ENCODE measurements at places on chromosomes 1 and 21.

DNA sequence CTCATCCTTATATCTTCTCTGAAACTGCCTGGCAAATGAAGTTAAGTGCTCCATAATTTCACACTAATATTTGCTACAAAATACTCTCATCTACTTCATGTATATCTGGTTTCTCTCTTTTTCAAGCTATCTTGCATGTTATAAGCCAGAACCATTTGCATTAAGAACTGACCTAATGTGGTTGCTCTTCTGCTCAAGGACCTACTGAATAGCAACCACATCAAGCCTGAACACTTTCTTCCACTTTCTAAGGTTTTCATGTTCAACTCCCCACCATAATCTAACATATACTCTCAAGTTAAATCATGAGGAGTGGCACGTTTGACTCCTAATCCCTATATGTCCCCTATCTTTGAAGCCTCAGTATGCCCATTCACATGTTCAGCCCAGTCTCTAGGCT lies 27.2 kb downstream of the RGS1 start:
- no peaks in the 10 kb centered on the region for H3K27me3 ChIP-seq
- DNase-seq: no peak
- H3K36me3 ChIP-seq: no peaks in the 10 kb centered on the region
- H3K4me3 ChIP-seq: no peak overlapping the region
- H3K27ac ChIP-seq: no peak overlapping the region
- peaks cover 25% of the 10 kb centered on the region for H3K4me1 ChIP-seq

- peaks cover 11% of the 10 kb centered on the region for H3K4me1 ChIP-seq
- no peak overlapping the region for H3K4me3 ChIP-seq
Measured at GRCh38 chr1:41330588-41331545, 30.4 kb upstream of the FOXO6 start.

DNA sequence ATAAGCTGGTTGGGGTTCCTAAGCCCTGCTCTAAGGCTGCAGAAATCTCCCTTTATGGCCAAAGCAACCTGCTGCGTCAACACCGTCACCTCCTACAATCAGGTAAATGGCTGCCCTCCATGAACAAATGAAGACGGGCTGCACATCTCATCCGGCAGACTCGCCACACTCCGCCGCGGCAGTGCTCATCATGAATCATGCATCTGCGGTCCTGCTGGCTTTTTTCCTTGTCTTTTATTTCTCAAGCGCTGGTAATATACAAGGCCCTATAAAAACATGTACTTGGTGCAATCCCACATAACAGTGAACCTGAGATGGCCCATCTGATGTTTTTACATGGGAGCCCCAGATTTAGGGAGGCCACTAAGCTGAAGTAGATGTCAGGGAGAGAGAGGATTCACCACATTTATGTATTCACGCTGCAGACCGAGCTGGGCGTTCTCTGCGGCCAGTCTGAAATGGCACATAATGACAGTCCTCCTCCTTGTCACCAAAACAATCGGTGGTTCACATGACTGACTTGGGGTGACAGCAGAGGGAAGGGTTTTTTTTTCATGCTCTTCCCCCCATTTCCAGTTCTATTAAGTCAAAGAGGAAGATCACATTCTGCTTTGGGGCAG lies 91.6 kb downstream of the KAZN start:
- no peaks in the 10 kb centered on the region for H3K27me3 ChIP-seq
- DNase-seq: no peak
- no peak overlapping the region for H3K27ac ChIP-seq
- H3K4me1 ChIP-seq: no peaks in the 10 kb centered on the region
- H3K36me3 ChIP-seq: no peaks in the 10 kb centered on the region

DNA sequence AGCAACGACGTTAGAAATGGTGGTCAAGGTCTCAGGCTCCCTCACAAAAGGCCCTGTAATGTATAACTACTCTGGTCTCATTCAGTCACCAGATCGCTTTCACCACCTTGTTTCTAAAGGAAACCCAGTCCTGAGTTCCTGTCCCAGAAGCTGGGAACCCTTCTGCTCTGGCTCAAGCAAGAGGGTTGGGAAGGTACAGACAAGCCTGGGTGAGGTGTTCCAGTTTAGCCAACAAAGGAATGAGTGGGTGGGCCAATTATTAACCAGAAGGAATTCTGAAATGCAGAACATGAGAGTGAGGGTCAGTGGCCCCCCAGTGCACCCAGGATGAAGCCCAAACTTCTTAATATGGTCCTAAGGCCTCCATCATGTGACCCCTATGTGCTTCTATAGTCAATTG lies 17.5 kb downstream of the TRABD2B start:
- DNase-seq: no peak
- peaks cover 31% of the 10 kb centered on the region for H3K27me3 ChIP-seq
- peaks cover 4% of the 10 kb centered on the region for H3K4me1 ChIP-seq

DNA sequence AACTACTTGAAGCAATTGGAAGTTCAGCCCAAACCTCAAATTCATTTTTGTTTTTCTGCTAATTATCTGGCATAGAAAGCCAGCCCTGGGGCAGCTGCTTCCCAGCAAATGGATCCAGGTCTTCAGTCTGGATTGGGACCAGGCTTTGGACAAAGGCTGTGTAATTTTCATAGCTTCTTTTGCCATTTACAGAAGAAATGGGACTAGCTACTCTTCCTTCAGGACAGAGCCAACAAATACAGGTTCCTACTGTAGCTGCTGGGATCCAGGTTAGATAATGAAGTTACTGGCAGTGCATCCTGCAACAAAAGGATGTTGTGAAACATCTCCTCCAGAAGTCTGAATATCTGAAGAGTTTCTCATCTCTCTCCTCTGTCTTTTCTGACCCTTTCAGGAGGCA lies 171.5 kb upstream of the CAMK1G start:
- H3K4me3 ChIP-seq: no peak overlapping the region
- no peaks in the 10 kb centered on the region for H3K36me3 ChIP-seq
- DNase-seq: no peak
- no peaks in the 10 kb centered on the region for H3K4me1 ChIP-seq
- H3K27ac ChIP-seq: no peak overlapping the region

GRCh38 chr1:68478662-68479061 lies 18.2 kb downstream of the DEPDC1 start:
- no peaks in the 10 kb centered on the region for H3K27me3 ChIP-seq
- no peak for DNase-seq
- H3K27ac ChIP-seq: no peak overlapping the region
- no peaks in the 10 kb centered on the region for H3K4me1 ChIP-seq
- H3K4me3 ChIP-seq: no peak overlapping the region
- H3K36me3 ChIP-seq: no peaks in the 10 kb centered on the region

- no peaks in the 10 kb centered on the region for H3K36me3 ChIP-seq
- peak overlapping the region; percentile 23 for H3K27ac ChIP-seq
- DNase-seq: no peak
- peaks cover 48% of the 10 kb centered on the region for H3K4me1 ChIP-seq
- H3K4me3 ChIP-seq: no peak overlapping the region
- H3K27me3 ChIP-seq: no peaks in the 10 kb centered on the region
Measured at GRCh38 chr1:107942814-107943213, 22.2 kb downstream of the VAV3 start.

- H3K27me3 ChIP-seq: no peaks in the 10 kb centered on the region
- peaks cover 2% of the 10 kb centered on the region for H3K36me3 ChIP-seq
- H3K4me3 ChIP-seq: no peak overlapping the region
- H3K27ac ChIP-seq: no peak overlapping the region
- no peak for DNase-seq
Measured at GRCh38 chr1:11946647-11947046, 12.1 kb downstream of the PLOD1 start.

DNA sequence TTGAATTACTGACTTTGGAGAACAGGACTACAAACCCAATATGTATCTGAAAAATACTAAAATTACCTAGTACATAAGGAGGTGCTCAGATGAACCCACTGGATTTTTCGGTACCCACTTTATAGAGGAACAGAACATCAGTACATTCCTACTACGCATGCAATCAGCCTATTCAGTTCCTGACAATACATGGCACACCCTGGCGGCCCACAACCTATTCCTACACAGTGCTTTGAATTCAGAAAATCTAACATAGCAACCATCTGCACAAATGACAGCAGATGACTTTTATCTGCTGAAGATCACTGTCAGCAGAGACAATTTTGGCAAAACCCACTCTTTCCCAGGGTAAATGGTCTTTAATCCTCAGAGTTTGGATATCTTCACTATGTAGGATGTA lies 257.1 kb upstream of the GREM2 start:
- H3K4me3 ChIP-seq: no peak overlapping the region
- DNase-seq: no peak
- no peaks in the 10 kb centered on the region for H3K27me3 ChIP-seq
- H3K36me3 ChIP-seq: no peaks in the 10 kb centered on the region

- no peak overlapping the region for H3K4me3 ChIP-seq
- H3K36me3 ChIP-seq: no peaks in the 10 kb centered on the region
- H3K27ac ChIP-seq: no peak overlapping the region
- DNase-seq: no peak
Measured at GRCh38 chr1:209403921-209404320, 179.6 kb upstream of the CAMK1G start.

DNA sequence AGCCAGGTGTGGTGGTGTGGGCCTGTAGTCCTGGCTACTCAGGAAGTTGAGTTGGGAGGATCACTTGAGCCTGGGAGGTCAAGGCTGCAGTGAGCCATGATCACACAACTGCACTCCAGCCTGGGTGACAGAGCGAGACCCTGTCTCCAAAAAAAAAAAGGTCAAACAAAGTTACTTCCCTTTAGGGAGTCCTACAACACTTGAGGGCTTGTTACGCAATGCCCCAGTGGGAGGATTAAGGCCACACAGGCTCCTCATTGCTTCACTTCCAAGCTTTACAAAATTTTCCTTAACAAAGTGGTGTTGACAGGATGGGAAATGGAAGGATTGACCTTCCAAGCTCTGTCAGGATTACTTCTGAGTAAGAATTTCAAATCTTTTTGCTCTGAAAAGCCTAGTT lies 6.2 kb upstream of the EXTL1 start:
- no peak overlapping the region for H3K27ac ChIP-seq
- H3K27me3 ChIP-seq: no peaks in the 10 kb centered on the region
- H3K4me1 ChIP-seq: peaks cover 20% of the 10 kb centered on the region
- DNase-seq: no peak

- H3K4me1 ChIP-seq: peaks cover 27% of the 10 kb centered on the region
- H3K27ac ChIP-seq: no peak overlapping the region
- no peak for DNase-seq
- peak overlapping the region; percentile 92 for H3K4me3 ChIP-seq
- H3K36me3 ChIP-seq: peaks cover 2% of the 10 kb centered on the region
- peaks cover 31% of the 10 kb centered on the region for H3K27me3 ChIP-seq
Measured at GRCh38 chr1:156571261-156571852, 1.0 kb downstream of the IQGAP3 start.

DNA sequence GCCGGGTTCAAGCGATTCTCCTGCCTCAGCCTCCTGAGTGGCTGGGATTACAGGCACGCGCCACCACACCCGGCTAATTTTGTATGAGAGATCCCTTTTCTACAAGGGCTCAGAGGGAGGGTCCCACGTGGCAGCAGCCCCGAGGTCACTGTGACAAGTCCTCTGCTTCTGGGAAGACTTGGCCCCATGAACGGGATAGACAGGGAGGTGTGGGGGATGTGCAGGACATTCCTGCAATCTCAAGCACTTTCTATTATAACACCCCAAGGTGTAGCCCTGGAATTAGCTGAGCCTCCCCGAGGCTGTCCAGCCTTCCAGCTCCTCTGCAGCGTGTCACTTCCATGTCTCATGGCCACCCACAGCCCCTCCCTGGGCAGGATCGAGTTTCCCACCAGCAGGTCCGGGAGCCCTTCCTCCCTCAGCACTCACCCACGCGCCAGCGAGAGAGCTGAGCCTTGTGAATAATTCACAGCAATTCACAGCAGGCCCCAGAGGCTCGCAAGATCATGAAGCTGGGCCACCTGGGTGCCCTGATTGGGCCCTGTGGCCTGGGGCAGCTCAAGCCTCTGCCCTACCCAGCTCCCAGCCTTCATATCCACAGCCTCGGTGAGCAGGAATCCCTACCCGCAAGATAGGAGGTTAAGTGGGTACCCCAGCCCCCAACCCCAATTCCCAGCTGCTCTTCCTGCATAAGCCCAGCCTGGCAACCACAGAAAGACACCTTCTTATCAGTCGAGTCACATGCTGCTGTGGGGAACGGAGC lies 22.8 kb upstream of the RNU1-4 start:
- H3K4me1 ChIP-seq: no peaks in the 10 kb centered on the region
- H3K27me3 ChIP-seq: peaks cover 32% of the 10 kb centered on the region
- H3K36me3 ChIP-seq: no peaks in the 10 kb centered on the region
- no peak for DNase-seq

GRCh38 chr1:107047602-107048001 lies 8.9 kb upstream of the PRMT6 start:
- H3K27me3 ChIP-seq: no peaks in the 10 kb centered on the region
- H3K4me3 ChIP-seq: no peak overlapping the region

- H3K4me3 ChIP-seq: no peak overlapping the region
- DNase-seq: no peak
- H3K36me3 ChIP-seq: no peaks in the 10 kb centered on the region
- no peak overlapping the region for H3K27ac ChIP-seq
- H3K4me1 ChIP-seq: peaks cover 6% of the 10 kb centered on the region
Measured at GRCh38 chr1:179234863-179235262, 5.4 kb upstream of the ABL2 start.

GRCh38 chr1:24289937-24290595 lies 29.1 kb upstream of the GRHL3 start:
- no peaks in the 10 kb centered on the region for H3K36me3 ChIP-seq
- H3K4me3 ChIP-seq: no peak overlapping the region
- DNase-seq: no peak

- H3K4me3 ChIP-seq: no peak overlapping the region
- H3K27me3 ChIP-seq: no peaks in the 10 kb centered on the region
- no peak for DNase-seq
- no peaks in the 10 kb centered on the region for H3K4me1 ChIP-seq
- no peak overlapping the region for H3K27ac ChIP-seq
Measured at GRCh38 chr1:8329439-8329838, 11.5 kb downstream of the SLC45A1 start.

DNA sequence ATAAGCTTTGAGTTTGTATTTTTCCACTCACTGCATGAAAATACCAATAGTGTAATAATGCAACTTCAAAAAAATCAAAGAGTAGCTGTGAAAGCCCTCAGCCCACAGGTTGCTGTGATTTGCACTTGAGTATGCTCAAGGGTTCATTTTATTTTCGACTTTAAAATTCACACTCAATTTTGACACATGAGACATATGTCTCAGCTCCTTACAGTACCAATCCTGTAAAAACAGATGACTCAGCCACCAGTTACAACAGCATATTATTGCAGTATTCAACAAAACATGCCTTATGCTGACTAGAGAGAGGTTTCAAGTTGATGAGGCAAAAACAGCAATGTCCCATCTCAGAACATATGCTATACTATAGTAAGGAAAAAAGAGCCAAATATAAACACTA lies 66.1 kb downstream of the CYYR1 start:
- no peak overlapping the region for H3K27ac ChIP-seq
- H3K27me3 ChIP-seq: peaks cover 6% of the 10 kb centered on the region
- H3K4me1 ChIP-seq: no peaks in the 10 kb centered on the region
- no peak for DNase-seq
- no peak overlapping the region for H3K4me3 ChIP-seq
